Activated T-cell treated with anti-CD3 and anti-CD28 coated beads for 24 hours (primary cell): ENCODE measurements at places on chromosomes 12 and 14.

DNA sequence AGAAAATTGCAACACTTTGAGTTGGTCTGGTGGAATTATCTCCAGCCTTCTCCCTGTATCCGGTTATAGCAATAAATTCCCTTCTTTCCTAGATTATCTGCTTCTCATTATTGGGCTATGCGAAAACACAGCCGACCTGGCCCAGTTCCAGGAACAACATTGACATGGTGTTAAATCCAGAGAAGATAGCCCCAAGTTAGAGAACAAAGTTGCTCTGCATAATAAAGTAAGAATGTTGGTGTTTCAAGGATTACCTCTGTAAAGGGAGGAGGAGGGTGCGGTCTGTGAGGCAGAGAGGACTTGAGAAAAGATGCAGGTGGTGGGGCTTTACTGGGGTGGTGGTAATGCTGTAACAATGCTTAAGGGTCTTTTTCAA, 12.1 kb downstream of the TCL1A start:
- no peak for DNase-seq

DNA sequence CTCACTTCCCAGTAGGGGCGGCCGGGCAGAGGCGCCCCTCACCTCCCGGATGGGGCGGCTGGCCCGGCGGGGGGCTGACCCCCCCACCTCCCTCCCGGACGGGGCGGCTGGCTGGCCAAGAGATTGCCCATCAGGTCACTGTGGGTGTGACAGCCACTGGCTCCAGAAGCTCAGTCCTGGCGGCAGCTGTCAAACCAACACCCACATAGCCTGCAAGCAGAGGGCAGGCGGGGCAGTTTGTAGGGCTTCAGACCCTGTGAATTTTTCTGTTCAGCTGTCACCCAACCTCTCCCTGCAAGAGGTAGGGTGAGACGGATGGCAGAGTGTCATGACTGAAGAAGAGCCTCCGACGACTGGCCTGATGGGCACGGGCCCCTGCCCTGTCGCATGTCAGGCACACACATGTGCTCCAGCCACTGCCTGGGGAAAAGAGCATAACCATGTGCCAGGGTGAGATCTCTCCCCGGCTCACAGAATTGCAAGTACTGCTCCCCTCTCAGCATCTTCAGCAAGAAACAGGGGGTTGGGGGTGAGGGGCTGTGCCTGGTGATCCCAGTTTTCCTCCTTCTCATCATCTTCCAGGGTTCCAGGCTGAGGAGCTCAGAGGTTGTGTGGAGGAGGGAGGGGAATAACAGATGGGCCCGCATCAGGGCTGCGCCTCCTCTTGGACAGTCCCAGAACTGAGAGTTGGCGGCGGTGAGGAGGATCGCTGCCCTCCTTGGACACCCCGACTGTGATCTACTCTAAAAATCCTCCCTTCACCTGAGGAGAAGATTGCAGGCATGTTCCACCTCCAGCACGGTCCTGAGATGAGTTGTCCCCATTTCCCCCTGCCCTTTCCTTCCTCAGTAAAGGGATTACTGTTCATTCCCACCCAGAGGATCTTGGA, 11.2 kb upstream of the PRPH start:
- no peak for DNase-seq

GRCh38 chr14:96168581-96168980, 36.1 kb upstream of the BDKRB2 start:
- no peak for DNase-seq

- no peak for DNase-seq
These were observed 64.8 kb downstream of the CACNA1C start for GRCh38 chr12:2117541-2117940.

- DNase-seq = no peak
These were observed 11.8 kb downstream of the PDE1B start for GRCh38 chr12:54561164-54561563.

DNA sequence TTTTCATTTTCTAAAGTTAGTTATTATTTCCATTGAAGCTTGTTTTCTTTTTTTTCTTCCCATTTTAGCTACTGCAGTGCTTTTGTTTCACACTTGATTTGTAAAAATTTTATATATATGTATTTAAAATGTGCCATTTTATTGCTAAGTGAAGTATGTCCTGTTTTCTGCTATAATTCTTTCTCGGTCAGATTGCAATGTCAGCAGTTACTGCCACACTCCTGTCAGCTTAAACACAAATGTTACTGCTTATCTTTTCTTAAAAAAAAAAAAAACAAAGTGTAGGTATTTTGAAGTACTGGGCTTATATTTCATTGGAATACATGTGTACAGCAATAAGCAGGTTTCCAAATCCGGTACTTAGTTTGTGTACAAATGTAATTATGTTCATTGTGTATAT, 63.4 kb upstream of the AEBP2 start:
- no peak for DNase-seq
